ENCODE measurements at places on chromosomes 3 and 15. TPM values are rescaled to one million over a fixed set of nuclear protein-coding genes. Genes with fewer than 3 reads are reported as not detected.

Gene SLC2A2
- 2.9 TPM for total RNA-seq

Gene HGD
- total RNA-seq = 14.2 TPM

Gene TMEM207
- not detected for total RNA-seq

Gene NAA80
- 11.2 TPM for total RNA-seq

Gene PLS1
- 21.8 TPM for total RNA-seq

Gene MYO5C
- 34.8 TPM for total RNA-seq

Gene ATP13A4
- total RNA-seq = 7.9 TPM

GRCh38 chr3:151085889-151086483 lies 522 bp downstream of the MED12L start:
- H3K27ac ChIP-seq = no peak overlapping the region
- DNase-seq = peak; percentile 17
- no peaks in the 10 kb centered on the region for H3K27me3 ChIP-seq
- H3K4me3 ChIP-seq = peak overlapping the region; percentile 67

DNA sequence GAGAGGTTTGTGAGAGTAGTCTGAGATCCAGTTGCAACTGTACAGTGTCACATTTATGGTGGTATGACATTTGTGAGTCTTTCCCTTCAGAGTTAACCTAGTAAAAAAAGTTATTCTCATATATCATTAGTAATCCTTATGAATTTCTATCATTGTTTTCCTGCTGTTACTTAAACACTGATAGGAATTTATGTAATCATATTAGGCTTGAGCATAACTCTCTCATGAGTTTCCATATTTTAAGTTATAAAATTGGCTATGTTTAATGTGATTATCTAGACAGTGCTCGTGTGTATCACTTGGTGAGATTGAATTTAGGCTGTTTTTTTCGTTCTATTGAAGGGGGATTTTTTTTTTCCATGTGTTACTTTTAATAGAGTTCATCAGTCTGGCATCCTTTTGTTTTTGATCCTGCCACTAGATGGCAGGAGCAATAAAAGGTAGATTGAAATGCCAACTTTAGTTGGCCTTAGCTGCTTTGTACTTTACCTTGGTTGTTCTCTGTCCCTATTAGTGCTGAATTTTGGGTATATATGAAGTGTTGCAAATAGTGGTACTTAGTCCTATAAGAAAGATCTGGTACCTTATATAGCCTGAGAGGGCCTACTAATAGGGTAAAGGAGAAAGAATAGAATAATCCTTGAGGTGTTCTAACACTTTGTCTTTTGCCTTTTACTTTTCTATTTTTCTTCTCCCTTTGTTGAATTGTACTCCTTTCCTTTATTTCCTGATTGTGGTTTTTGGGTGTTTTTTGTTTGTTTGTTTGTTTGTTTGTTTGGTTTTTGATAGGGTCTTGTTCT lies 17.9 kb downstream of the STT3B start:
- no peaks in the 10 kb centered on the region for H3K36me3 ChIP-seq
- H3K4me3 ChIP-seq = no peak overlapping the region
- H3K27me3 ChIP-seq = no peaks in the 10 kb centered on the region
- peaks cover 18% of the 10 kb centered on the region for H3K4me1 ChIP-seq

- no peaks in the 10 kb centered on the region for H3K27me3 ChIP-seq
- peaks cover 25% of the 10 kb centered on the region for H3K4me1 ChIP-seq
- H3K4me3 ChIP-seq = no peak overlapping the region
- no peak for DNase-seq
- peak overlapping the region; percentile 55 for H3K27ac ChIP-seq
Measured at GRCh38 chr3:157069846-157070677, 89.9 kb downstream of the CCNL1 start.

- no peak overlapping the region for H3K27ac ChIP-seq
- DNase-seq = no peak
- peaks cover 30% of the 10 kb centered on the region for H3K4me1 ChIP-seq
- no peaks in the 10 kb centered on the region for H3K36me3 ChIP-seq
- H3K4me3 ChIP-seq = no peak overlapping the region
Measured at GRCh38 chr3:150249779-150250470, 158.2 kb upstream of the TSC22D2 start.

DNA sequence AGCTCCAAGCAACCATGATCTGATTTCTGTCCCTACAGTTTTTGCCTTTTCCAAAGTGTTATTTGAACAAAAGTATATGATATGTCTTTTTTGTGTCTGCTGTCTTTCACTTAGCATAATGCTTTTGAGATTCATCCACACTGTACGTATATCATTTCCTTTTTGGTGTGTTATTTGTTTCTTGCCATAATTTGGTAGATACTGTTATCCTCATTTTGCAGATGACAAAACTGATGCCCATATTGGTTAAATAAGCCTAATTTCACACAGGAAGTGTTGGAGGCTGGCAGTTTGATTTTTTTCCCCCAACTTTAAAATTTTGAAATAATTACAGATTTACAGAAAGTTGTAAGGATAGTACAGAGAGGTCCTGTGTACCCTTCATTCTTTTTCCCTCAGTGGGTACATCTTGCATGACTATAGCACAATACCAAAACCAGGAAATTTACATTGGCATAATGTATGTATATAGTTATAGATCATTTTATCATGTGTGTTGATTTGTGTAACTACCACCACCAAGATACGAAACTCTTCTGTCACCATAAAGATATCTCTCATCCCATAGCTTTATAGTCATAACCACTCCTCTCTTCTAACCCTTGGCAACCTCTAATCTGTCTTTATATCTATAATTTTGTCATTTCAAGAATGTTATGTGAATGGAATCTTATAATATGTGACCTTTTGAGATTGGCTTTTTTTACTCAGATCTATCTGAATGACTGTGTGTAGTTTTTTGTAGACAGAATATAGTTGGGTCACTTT lies 55.6 kb downstream of the RASA2 start:
- no peaks in the 10 kb centered on the region for H3K4me1 ChIP-seq
- no peak for DNase-seq
- H3K4me3 ChIP-seq = no peak overlapping the region

All from body of pancreas (tissue), 4 donors.